ENCODE measurements at places on chromosomes 2 and 18. TPM values are rescaled to one million over a fixed set of nuclear protein-coding genes. Genes with fewer than 3 reads are reported as not detected.

Gene CHRND
- total RNA-seq, result 0.05 TPM

- peak; percentile 78 for DNase-seq
Measured at GRCh38 chr2:178072383-178073301, at the start of gene PDE11A. TSS of gene PDE11A (minus strand) at chr2:178072777. CDS start at chr2:178072437, 340 bp downstream.

Gene SNORC
- 2.8 TPM for total RNA-seq

- no peak for DNase-seq
Measured at GRCh38 chr2:200829258-200829655, 17.5 kb downstream of the BZW1 start.

Gene APOB
- not detected for total RNA-seq

Gene LRATD1
- total RNA-seq, result 2.6 TPM

Gene CIB4
- total RNA-seq, result not detected

Gene TPO
- total RNA-seq, result 0.12 TPM

Gene SGPP2
- not detected for total RNA-seq

Gene SPC25
- total RNA-seq, result 10.8 TPM

DNA sequence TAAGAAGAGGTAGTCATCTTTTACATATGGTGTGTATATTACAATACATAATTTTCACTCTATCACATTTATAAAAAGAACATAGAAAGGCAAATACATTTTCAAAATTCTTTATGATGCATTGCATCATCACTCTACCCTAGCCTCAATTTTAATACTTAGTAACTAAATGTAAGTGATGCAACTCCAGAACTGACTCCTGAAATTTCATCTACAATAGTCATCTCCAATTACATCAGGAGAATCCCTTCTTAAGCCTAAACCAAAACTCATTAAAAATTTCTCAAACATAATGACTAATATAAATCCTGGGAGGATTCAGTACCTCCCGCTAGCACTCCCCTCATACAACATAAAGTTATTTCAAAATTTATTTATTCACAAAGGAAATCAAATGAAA lies 15.9 kb downstream of the TMX3 start:
- DNase-seq, result peak; percentile 11

Gene DSG3
- total RNA-seq, result not detected

- DNase-seq, result peak; percentile 95
Measured at GRCh38 chr2:113831161-113831560, 58.7 kb upstream of the ACTR3 start.

DNA sequence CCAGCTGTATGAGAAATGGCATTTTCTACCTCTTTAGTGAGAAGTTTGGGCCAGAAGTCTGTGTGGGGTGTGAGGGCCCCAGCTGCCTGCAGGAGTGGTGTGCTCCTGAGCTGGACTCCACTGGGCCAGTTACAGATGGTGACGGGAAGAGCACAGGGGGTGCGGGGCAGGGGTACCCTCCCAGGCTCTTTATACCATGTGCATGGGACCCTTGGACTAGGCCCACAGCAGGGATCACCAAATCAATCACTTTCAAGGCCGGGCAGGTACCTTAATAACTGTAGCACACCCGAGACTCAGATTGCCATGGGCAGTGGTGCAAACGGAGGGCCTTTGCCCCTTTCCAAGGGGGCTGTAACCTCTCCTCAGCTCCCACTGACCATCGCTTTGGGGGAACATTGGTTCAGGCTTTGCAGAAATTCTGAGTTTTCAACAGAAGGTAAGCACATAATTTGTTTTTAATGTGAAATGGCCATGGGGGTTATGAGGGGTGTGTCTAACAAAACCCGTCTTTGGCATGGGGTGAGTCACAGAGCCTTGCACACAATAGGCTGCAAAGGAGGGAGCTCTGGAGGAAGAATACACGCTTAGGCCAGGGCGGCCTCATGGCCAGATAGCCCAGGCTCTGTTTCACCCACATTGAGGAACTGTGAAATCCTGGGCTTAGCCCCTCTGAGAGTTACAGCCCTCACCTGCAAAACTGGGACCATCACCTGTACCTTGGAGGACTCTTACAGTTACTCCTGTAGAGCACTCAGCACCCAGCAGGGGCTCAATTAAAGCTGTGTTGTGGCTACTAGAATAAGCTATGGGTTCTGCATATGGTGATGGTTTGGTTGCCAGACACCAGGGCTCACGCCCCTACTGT lies 141.0 kb upstream of the BCL2L11 start:
- no peak for DNase-seq

DNA sequence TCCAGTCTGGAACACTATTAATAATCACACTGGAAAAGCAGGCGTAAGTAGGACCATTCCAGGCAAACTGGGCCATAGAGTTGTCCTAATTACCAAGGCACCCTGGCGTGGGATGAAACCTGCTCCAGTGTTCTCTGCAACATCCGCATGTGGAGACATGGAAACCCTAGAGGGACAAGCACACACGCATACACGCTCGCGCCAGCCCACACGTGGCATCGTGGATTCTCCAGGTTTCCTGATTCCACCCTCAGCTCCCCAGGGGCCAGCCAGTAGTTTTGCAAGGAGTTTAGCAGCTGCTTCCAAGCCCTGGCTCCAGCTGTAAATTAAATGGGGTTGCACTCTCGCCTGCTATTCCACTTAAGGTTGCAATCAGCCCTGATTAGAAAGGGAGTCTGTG lies 127.7 kb downstream of the DYSF start:
- no peak for DNase-seq

GRCh38 chr2:218023636-218024035 lies 20.8 kb upstream of the TNS1 start:
- DNase-seq, result no peak

Gene HOXD8
- 13.9 TPM for total RNA-seq

- DNase-seq, result no peak
Measured at GRCh38 chr2:233487748-233488345, 78.7 kb downstream of the USP40 start.

Gene ANKRD53
- total RNA-seq, result not detected

GRCh38 chr18:45932708-45933107 lies 34.4 kb downstream of the EPG5 start:
- no peak for DNase-seq

GRCh38 chr2:215949991-215950404 lies 63.4 kb downstream of the MREG start:
- DNase-seq, result peak; percentile 56

DNA sequence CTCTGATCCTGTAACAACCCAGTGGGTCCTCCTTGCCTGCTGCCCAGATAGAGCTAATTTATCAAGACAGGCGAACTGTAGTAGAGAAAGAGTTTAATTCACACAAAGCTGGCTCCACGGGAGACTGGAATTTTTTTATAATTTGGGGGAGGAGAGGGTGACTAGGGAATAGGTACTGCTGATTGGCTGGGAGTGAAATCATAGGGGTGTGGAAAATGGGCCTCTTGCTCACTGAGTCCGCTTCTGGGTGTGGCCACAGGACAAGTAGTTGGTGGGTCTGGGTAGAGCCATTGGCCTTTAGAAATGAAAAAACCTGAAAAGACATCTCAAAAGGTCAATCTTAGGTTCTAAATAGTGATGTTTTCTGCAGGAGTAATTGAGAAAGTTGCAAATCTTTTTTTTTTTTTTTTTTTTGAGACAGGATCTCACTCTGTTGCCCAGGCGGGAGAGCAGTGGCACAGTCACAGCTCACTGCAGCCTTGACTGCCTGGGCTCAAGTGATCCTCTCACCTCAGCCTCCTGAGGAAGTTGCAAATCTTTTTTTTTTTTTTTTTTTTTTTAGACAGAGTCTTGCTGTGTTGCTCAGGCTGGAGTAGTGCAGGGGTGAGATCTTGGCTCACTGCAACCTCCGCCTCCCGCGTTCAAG lies 14.4 kb upstream of the UGGT1 start:
- no peak for DNase-seq

- DNase-seq, result no peak
Measured at GRCh38 chr2:15115776-15116175, 445.4 kb downstream of the NBAS start.

DNA sequence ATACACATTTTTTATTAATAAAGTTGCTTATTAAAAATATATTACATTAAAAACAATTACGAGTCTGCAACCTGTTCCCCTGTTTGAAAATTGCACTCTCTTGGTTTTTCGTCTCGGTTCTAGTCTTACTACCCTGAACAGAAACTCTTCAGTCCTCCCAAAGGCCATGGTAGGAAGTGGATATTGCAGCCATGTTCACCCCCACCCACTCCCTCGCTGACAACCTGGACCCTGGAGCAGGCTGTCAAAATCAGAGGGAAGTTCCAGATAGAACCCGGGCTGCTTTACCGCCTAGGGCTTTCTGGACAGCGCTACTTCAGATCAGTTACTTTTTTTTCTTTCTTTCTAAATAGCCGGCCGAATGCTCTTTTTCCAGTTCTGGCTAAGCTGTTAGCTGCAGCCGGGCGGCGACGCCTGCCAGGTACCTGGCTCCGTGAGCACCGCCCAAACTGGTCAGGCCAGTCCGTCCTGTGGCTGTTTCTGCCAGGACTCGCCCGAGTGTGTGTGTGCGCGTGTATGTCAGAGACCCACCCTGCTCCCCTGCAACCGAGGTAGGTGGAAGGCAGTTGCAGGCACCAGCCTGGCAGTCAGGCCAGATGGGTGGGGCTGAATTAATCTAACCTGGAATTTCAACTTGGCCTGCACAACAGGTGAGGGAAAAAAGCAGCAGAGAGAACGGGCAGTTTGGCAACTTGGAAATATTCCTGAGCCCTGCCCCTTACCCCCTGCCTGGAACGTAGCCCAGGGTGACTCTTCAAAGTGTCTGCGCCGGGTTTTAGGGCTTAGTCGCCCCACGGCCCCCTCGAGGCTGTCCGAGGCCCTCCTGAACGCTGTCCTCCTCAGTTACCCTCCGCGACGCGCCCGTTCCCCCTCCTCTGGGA lies 1.1 kb upstream of the TET3 start:
- DNase-seq, result no peak

DNA sequence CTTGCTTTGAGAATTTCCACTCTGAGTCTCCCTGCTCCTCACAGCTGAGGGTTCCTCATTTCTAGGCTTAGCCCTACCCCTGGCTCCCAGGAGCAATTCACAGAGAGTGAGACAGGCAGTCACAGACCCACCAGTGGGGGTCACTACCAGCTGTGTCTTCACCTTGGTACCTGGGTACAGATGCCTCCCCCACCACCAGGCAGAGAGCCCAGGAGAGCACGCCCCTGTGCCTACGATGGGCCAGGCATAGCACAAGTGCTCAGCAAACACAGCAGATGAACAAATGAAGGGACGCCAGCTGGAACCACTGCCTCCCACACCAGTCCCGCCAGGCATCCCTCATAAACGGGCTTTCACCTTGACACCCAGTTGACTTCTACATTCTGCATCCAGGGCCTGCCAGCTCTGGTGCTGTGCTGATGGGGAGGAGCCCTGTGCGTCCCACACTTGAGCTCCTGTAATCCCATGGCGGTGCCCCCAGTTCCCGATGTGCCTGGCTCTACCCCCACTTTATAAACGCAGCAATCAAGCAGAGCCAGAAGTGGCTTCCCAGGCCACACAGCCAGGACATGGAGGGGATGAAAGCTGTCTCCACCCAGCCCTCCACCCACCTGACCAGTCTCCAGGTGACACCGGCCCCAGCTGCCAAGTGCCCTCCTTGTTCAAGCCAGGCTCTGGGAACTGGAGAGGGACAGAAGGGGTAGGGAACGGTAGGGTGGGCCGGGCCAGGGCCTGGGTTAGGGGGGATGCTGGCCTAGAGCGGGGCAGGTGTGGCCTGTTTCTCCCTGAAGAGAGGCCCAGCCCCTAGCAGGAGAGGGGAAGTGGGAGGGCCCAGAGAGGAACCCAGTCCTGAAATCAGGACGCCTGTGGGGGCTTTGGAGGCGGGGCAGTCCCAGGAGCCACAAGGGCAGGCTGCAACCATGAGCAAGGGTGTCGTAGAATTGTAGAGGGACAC lies 42.5 kb downstream of the SCTR start:
- no peak for DNase-seq

Gene STAM2
- 27.5 TPM for total RNA-seq

Gene EFHD1
- total RNA-seq, result not detected

Gene SETBP1
- total RNA-seq, result 2.5 TPM

- DNase-seq, result no peak
Measured at GRCh38 chr2:232211743-232212686, 166.5 kb upstream of the ALPP start.

GRCh38 chr2:146642066-146642465 lies 1202.8 kb upstream of the ACVR2A start:
- DNase-seq, result no peak

DNA sequence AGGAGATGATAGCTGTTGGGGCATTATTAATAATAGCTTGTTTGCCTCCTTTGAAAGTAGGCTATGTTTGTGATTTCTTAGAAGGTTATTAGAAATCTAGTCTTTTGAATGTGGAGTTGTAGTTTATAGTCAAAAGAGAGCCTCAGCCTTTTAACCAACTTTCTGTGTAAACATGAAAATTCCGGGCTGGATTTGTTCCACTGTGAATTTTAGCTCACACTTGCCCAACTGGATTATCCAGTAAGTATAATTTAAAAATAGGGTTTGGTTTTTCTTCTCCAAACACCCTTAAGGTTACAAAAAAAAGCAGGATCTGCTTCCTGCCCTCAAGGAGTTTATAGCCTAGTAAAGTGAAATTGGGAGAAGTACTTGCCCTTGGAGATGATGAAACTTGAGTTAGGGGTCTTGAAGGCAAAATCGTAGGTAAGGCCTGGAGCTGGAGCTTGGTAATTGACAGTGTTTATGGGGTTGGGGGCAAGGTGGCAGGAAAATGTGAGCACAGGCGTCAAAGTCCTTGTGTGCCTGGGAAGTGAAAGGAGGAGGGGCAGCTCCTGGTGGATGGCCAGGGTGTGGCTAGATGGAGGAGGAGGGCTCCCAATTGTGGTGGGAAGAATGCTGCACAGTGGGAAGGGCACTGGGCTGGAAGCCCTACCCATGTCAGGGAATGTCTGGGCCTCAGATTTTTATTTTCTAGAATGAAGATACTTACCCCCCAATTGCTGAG lies 21.3 kb downstream of the ITGA6 start:
- no peak for DNase-seq

DNA sequence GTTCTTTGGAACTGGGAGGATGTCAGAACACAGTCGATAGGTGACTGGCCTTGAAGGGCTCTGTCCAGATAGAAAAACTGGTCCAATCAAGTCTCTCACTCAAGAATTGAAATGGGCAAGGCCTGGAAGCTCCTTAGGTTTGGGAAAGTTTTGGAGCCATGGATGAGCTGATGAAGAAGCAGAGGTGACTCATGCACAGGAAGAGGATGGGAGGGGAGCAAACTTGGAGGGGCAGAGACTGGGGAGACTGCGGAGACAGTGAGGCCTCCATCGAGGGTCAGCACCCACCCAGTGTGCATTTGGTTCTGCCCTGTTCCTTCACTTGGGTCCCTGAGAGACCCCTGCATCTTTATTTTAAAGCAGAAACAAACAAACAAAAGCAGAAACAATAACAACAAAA lies 41.1 kb downstream of the SOWAHC start:
- DNase-seq, result no peak

GRCh38 chr18:23208600-23208999 lies 73.3 kb downstream of the CABLES1 start:
- DNase-seq, result no peak

GRCh38 chr2:140998017-140998416 lies 1132.8 kb downstream of the LRP1B start:
- no peak for DNase-seq

Gene ABCG8
- not detected for total RNA-seq

Gene DPP10
- total RNA-seq, result 53.0 TPM

GRCh38 chr2:180944372-180944771 lies 36.0 kb upstream of the UBE2E3 start:
- no peak for DNase-seq

- DNase-seq, result no peak
Measured at GRCh38 chr2:72955228-72956049, 38.1 kb downstream of the EMX1 start.

GRCh38 chr2:107383691-107384090 lies 443.0 kb upstream of the RGPD4 start:
- no peak for DNase-seq

Measured in NCI-H460 (cell line).